ENCODE measurements at places on chromosomes 3 and 15. TPM values are rescaled to one million over a fixed set of nuclear protein-coding genes. Genes with fewer than 3 reads are reported as not detected.
A peak's percentile ranks its signal among the peaks of the same experiment; 100 is the strongest.

The MCTP2 gene
- 21.1 TPM for total RNA-seq

The TGM4 gene
- not detected for total RNA-seq

The TGM5 gene
- total RNA-seq = not detected

The GPR149 gene
- not detected for total RNA-seq

The PARP6 gene
- total RNA-seq = 69.7 TPM

The CKMT1B gene
- 14.5 TPM for total RNA-seq

The HAUS2 gene
- total RNA-seq = 17.4 TPM

The FRMD5 gene
- total RNA-seq = 0.41 TPM

The A4GNT gene
- total RNA-seq = not detected

The EFCC1 gene
- total RNA-seq = 3.7 TPM

The ZNF660 gene
- 5.3 TPM for total RNA-seq

The REC114 gene
- not detected for total RNA-seq

The ACSBG1 gene
- total RNA-seq = 0.13 TPM

The PIGX gene
- 19.6 TPM for total RNA-seq

The MFGE8 gene
- total RNA-seq = 184 TPM

The KLF13 gene
- total RNA-seq = 123 TPM

The HIGD2B gene
- not detected for total RNA-seq

GRCh38 chr3:41846850-41847249, 115.1 kb downstream of the ULK4 start:
- DNase-seq = no peak

DNA sequence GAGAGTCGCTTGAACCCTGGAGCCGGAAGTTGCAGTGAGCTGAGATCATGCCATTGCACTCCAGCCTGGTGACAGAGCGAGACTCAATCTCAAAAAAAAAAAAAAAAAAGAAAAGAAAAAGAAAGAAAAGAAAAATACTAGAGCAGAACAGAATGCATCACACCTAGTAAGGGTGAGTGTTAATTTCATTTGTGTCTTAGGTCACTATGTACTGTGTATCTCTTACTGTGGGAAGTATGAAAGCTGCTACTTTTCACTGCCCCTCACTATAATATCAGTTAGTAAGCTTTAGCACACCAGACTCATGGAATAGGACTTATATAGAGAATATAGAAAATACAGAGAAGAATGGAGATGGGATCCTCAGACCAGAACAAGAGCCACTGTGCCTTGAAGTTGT, 45.9 kb upstream of the RASA2 start:
- no peak for DNase-seq

- DNase-seq = no peak
These were observed 48.8 kb upstream of the TMCO5A start for GRCh38 chr15:37885651-37886050.

DNA sequence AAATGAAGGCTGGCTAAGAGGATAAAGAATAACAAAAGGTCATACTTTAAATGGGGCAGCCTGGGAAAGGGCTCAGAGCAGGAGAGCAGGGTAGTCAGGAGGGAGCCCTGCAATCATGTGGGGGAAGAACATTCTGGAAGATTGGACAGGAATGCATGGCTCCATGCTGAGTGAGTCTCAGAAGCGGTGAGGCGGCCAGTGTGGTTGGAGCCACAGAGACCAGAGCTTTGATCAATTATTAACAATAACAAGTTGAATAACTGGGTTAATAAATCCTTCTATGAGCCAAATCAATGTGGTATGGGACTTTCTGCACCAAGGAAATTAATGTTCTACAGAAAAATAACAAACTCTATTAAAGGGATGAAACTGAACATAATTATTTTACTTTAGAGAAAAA, 57.9 kb upstream of the DCUN1D1 start:
- DNase-seq = peak; percentile 53

GRCh38 chr15:71526060-71526820, 284.1 kb upstream of the NR2E3 start:
- DNase-seq = peak; percentile 87

- no peak for DNase-seq
These were observed 6.0 kb downstream of the FOXB1 start for GRCh38 chr15:60009980-60010732.

DNA sequence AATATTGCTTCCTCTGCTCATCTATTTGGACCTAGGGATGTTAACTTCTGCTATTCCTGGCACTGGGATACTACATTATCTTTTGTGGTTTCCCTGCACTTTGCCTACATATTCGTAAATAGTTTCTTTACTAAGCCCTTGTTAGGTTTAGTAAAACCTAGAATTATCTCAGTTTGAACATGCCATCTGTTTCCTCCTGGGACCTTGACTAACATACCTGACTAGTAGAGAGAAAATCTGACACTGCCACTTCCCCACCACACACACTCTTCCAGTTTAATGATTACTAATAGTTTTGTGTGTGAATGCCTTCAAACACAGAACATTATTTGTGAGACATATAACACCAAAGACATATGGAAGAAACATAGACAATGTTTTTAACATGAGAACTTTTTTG, 28.2 kb upstream of the SOX2 start:
- DNase-seq = no peak

- no peak for DNase-seq
These were observed 18.5 kb upstream of the C3orf22 start for GRCh38 chr3:126577261-126577660.

DNA sequence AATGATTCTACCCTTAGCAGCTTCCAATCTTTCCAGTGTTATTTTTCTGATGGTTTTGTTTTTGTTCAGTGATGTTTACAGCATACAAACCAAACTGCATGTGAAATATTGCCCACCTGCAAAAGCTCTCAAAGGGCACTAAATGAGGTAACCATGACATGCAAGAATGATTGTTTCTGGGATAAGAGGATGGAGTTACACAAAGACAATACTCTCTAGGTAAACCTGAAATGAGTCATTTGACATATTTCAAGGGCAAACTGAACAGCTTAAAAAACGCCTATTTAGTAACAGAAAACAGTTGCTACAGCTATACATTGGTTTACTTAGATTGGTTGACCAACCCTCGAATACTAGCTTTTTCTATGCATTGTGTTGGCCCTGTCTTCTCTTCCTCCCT, 481.7 kb downstream of the ZPLD1 start:
- DNase-seq = no peak

- no peak for DNase-seq
These were observed 11.6 kb downstream of the PSMD6 start for GRCh38 chr3:64011685-64012084.

DNA sequence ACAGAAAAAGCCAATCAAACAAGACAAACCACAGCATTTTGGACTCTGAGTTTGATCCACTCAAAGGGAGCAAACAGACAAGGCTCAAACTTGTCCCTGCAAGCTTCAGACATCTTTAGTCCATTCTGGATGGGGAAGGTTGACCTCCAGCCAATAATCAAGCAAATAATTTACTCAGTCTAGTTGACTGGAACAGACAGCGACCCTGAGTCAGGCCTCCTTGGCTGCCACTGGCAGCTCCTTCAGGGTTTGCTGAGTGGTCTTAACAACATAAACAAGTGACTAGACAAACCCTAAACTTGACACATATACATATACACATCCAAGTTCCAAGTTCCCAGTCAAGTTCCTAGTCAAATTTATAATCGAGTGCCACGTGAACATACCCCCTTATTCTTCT, 313.9 kb downstream of the POLQ start:
- no peak for DNase-seq

DNA sequence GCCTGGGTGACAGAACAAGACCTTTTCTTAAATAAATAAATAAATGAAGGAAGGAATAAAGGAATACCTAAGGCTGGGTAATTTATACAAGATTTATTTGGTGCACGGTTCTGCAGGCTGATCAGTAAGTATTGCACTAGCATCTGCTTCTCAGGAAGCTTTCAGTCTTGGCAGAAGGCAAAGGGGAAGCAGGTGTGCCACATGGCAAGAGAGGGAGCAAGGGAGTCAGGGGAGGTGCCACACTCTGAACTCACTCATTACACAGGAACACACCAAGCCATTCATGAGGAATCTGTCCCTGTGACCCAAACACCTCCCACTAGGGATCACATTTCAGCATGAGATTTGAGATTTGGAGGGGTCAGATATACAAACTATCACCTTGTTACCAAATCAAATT, 56.4 kb downstream of the PRKCI start:
- no peak for DNase-seq

GRCh38 chr3:3800080-3800455, 837 bp downstream of the LRRN1 start:
- peak; percentile 77 for DNase-seq

GRCh38 chr3:154759966-154760365, 320.2 kb upstream of the MME start:
- no peak for DNase-seq

GRCh38 chr3:33067484-33067883, 29.5 kb downstream of the GLB1 start:
- DNase-seq = no peak

DNA sequence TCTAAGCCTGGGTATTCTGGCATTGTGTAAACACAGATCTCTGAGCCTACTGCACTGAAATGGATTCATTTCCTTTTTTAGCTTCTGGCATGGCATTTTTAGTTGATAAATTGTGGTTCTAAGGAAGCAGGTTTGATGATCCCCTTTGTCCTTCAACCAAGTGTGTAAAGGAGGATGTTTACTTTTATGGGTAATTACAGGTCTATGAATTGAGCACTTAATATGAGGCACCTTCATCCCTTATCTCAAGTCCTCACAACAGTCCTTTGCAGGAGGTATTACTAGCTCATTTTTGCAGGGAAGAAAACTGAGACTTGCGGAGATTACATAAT, 30.8 kb upstream of the ZBTB38 start:
- no peak for DNase-seq

GRCh38 chr3:88595026-88595425, 445.3 kb downstream of the C3orf38 start:
- no peak for DNase-seq

DNA sequence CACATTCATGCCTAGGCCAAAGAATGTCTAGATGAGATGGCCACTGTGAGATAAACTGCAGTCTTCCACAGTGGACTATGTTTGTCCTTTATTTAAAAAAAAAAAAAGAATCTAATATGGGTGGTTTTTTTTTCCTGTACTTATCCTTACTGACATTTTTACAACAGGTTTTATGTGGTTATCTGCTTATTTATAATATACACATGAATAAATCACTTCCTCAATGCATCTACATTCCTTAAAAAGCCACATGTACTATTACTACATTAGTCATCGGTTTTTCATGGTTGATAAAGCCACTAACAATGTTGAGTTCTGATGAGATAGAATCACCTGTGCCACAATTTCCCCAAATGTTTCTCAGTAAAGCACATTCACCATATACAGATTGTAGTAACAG, 341.3 kb upstream of the THBS1 start:
- no peak for DNase-seq

DNA sequence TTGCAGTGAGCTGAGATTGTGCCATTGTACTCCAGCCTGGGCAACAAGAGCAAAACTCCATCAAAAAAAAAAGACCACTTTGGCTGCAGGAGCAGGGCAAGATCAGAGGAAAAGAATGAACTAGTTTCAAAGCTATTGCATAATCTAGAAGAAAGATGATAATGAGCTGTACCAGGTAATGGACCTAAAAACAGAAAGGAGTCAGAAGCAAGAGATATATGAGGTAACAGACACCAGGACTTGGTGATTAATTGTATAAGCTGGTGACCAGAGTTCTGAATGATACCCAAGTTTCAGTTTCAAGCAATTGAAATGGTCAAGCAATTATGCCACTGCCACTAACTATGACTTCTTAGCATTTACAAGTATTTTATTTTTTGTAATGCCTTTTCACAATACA, 2.9 kb downstream of the POLQ start:
- DNase-seq = no peak

DNA sequence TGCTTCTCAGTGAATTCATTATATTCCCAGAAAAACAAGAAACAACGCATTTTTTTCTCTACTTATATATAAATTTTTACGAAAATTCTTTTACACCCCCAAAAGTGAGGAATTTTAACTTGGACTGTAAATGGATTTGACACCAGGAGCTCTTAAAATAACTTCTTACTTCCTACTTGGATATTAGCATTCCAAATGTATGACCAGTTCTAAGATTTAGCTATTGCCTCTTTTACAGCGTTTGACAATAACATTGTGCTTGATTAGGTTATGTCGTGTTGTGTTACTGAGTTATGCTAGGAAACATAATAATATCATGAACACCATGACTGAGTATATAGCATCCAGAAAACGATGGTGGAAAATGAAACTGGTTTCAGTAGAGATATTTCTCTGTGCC, 177.0 kb downstream of the CNTN6 start:
- DNase-seq = no peak

DNA sequence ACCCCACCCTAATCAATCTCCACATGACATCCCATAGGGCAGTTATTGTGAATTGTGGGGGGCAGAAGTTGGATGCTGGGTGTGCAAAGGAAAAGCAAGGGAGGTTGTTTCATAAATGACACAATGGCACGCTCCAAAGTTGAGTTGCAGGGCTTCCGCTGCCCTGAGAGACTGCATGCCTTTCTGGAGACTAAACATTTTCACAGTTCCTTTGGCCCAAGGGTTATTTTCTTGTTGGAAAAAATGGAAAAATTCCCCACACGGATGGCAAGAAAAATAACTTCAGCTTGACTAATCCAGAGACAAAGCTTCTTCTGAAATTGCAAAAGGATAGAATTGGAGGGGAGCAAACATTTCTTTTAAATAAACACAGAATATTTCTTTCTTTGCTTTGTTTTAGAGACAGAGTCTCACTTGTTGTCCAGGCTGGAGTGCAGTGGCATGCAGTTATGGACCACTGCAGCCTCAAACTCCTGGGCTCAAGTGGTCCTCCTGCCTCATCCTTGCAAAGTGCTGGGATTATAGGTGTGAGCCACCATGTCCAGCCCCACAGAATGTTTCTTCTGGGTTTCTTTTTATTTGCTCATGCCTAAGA, 19.1 kb upstream of the TPM1 start:
- no peak for DNase-seq

GRCh38 chr3:76367281-76367680, 581.9 kb upstream of the ZNF717 start:
- DNase-seq = no peak

GRCh38 chr3:72155391-72156064, 370.6 kb upstream of the PROK2 start:
- DNase-seq = peak; percentile 88

DNA sequence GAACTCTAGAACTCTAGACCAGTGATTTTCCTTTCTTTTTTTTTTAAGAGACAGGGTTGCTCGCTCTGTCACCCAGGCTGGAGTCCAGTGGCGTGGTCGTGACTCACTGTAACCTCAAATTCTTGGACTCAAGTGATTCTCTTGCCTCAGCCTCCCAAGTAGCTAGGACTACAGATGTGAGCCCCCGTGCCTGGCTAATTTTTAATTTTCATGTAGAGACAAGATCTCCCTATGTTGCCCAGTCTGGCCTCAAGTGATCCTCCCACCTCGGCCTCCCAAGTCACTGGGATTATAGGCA, 359.6 kb downstream of the SHQ1 start:
- no peak for DNase-seq

Data from kidney (tissue), 22 donors.